CD4-positive, alpha-beta T cell treated with Interleukin-15 for 4 hours (primary cell): ENCODE measurements at places on chromosomes 5 and 9.
A peak's percentile ranks its signal among the peaks of the same experiment; 100 is the strongest.

- peak; percentile 52 for DNase-seq
These were observed 8.0 kb downstream of the NTNG2 start for GRCh38 chr9:132169672-132170392.

GRCh38 chr5:133309984-133310621, 258.3 kb downstream of the HSPA4 start:
- no peak for DNase-seq

- no peak for DNase-seq
These were observed 28.5 kb upstream of the PLPPR1 start for GRCh38 chr9:100999906-101000544.

DNA sequence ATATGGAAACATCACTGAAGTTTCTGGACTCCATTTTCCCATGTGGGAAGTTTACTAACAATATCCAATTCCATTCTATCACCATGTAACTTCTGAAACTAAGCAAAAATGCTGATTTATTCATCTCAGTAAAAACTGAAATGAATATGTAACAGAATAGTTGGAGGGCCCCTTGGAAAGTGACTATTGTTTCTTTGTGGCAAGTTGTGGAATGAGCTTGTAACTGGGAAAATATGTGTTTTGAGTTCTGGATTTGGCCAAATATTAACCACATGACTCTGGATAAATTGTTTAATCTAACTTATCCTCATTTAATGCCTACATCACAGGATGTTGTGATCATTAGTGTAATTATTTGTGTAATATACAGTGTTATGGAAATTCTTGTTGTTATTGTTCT, 619.3 kb downstream of the TLE4 start:
- DNase-seq: no peak

- no peak for DNase-seq
These were observed 120.0 kb upstream of the HMHB1 start for GRCh38 chr5:143691945-143692290.

DNA sequence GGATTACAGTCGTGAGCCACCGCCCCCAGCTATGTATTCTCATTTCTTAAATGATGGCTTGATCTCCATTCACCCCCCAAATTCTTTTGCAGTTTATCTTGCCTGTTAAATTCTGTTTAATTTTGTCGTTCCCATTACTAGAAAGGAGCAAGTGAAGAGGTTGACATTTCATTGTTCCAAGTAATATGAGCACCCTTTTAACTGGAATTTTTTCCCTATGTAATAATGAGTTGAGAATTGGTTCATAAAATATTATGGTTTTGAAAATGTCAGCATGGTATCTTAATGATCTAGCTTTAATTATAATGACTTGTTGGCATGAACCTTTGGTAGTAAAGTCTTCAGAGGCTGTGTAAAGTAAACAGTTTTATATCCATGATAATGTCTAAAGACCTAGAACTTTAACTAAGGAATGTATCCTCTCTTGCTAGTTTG, 37.4 kb downstream of the F2RL2 start:
- no peak for DNase-seq

DNA sequence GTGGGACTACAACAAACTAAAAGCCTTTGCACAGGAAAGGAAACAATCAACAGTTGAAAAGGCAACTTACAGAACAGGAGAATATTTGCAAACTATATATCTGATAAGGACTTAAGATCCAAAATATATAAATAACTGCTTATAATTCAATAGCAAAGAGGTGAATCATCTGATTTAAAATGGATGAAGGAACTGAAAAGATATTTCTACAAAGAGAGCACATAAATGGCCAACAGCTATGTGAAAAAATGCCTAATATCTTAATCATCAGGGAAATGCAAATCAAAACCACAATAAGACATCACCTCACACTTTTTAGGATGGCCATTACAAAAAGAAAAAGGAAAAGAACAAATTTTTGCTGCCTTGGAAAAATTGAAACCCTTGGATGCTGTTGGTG, 100.4 kb downstream of the LURAP1L start:
- DNase-seq: no peak

DNA sequence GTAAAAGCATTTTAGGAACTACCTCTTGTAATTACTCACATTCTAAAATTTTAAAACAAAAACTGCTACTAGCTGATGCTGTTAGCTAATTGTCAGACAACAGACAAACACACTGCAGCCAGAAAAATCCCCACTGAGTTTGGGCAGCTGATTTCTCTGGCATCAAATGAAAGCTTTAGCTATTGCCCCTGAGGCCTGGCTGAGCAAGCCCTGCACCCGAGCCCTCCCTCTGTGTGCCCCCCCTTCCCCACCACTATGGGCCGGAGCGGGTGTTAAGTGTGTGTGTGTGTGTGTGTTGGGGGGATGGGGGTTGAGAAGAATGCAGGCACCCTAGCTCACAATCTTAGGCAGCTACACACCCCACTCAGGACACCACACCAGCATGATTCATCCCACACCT, 2.4 kb downstream of the NEUROG1 start:
- DNase-seq: no peak

- no peak for DNase-seq
These were observed 66.6 kb downstream of the SHOC1 start for GRCh38 chr9:111728143-111728542.

DNA sequence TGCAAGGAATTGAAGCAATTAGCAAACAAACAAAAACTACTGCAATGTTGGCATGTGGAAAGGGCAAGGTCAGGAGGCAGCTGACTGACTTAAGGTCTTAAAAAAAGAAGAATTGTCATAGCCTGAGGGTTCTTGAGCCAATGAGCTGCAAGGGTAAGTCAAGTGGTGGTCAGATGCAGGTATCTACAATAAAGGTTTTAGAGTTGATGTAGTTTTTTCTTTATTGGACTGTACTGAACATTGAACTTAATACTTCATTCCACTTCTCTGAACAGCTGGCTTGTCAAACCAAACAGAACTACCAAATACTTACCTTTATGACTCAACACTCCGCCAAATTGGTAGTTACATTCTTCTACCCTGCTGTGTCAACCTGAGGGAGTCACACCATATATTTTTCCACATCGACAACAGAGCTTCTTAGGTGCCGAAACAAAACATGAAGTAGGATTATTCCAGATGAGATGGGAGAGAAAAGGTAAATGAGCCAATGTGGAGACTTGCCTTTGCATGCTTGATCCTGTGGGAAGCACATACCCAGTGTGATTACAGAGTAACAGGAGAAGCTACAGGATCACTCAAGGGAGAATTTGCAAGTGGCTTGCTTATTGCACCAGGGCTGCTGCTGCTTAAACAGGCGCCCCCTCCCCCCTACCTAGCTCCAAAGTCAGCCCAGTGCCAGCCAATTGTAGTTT, 35.3 kb downstream of the EQTN start:
- no peak for DNase-seq

DNA sequence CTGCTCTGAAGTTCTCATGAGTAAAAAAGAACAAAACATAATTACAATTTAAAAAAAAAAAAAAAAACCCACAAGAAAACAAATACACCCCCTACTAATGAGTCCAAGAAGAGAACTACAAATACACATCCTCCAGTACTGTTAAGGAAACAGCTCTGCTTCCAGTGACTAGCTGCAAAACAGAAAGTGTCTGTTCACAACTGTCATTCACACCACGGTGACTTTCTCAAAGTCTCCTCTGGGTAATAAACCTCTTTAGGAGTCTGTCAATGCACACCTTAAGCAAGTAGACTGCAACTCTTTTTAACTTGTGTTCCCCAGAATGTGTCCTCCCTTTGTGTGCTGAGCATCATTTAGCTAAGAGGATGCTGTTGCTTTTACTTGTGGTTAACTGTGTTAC, 6.2 kb downstream of the REEP5 start:
- DNase-seq: peak; percentile 20

- no peak for DNase-seq
These were observed 3.3 kb upstream of the SLC2A8 start for GRCh38 chr9:127393645-127394044.

DNA sequence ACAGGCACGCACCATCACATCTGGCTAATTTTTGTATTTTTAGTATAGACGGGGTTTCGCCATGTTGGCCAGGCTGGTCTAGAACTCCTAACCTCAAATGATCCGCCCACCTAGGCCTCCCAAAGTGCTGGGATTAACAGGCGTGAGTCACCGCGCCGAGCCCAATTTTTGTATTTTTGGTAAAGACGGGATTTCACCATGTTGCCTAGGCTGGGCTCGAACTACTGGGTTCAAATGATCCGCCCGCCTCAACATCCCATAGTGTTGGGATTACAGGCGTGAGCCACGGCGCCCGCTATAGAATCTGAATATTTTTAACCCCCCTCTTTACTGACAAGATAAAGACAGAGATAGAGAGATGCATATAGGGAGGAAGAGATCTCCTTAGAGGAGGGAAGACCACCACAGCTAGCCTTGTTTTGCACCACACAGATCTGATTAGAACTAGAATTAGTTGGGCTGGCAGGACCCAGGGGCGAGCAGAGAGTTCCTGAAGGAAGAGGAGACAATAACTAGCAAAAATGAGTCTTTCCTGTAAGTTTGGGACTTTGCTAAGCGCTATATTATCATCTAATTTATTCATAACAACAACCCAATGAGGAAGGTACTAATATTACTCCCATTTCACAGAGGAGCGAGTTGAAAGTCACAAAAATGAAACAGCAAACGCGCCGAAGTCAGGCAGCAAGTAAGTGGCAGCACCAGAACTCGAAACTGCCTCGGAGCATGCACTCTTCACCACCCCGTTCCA, 1.5 kb upstream of the ANKHD1 start:
- DNase-seq: no peak

DNA sequence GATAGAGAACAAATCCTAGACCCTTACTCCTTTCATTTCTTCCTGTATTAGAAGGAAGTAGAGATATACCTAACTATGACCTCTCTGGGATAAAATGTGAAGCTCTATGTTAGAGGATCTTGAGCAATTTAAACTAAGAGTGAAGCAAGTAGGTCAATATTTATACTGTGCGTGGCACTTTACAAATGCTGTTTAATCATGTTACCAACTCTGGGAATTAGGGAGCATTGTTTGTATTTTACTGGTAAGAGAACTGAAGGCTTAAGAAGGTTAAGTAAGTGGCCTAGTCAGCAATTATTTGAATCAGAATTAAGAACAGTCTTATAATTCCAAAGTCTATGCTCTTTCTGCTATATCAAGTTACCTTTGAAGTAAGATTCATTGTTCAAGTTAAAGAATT, 12.0 kb downstream of the TNC start:
- DNase-seq: no peak

- no peak for DNase-seq
These were observed 37.4 kb downstream of the GLT6D1 start for GRCh38 chr9:135601988-135602387.

GRCh38 chr5:171419688-171420430, 412 bp downstream of the FGF18 start:
- no peak for DNase-seq

DNA sequence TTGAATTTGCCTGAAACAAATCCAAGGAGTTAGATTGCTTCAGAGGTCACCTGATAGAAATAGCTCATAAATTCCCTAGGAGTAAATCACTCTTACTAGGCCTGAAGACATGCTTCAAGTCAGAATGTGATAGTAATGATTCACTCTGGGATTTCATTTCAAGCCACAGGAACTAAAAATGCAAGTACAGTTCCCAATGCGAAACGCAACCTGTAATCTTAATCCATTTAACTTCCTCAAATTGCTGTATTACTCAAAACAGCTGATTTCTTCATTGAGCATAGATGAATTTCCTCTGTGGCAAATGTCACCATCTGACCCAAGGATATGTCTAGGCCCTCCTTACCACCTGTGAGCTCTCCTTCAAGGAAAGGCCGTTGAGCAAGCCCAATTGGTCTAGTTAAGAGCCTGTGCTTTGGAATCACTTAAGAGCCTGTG, 32.1 kb upstream of the IL6ST start:
- DNase-seq: no peak

DNA sequence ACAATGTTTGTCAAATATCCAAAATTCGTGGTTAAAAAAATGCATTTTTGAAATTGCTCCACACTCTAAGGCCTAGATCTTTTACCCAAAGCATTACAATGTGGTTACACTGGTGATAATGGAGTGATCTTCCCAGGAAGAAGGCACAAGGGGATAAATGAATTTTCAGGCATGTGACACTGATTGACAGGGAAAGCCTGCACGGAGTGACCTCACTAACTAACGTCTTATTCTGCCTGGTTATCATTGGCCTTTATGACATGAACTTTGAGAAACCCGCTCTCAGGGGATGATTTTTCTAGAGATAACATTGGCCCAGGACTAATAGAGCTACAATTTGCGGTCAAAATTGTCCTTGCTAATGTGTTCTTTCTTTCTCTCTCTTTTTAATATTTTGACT, 137.6 kb downstream of the PRKACG start:
- no peak for DNase-seq

GRCh38 chr5:81779916-81780266, 29.0 kb upstream of the SSBP2 start:
- no peak for DNase-seq

DNA sequence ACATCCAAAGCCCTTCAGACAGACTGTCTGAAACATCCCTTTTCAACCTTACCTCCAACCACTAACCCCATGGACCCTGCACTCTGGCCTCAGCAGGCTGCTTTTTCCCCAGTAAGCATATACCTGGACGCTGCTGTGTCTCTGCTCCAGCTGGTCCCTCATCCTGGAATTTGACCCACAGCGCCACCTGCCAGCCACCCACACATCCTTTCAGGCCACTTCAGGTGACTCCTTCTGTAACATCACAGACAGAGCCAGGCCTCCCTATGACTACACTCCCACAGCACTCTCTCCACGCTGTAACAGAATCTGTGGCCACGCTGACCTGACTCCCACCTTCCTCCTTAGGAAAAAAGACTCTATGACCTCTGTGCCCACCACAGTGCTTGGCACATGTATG, 3.4 kb downstream of the MGAT1 start:
- DNase-seq: no peak

DNA sequence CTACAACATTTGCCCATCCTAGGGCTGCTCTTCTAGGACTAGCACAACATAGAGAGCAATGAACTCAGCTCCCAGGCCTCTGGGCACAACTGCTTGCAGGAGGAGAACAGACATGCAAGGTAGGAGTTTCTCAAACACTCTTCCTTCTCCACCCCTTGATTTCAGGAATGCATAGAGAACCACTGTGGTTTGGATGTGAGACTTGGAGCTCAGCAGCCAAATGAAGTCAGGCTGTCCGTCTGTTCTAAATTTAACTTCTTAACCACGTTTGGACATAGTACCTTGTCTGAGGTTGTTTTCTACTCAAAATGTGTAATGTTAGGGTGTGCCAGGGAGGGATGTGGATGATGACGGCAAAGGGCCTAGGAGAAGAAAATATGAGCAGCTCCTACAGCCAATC, 515.1 kb upstream of the TNC start:
- no peak for DNase-seq
